Tibial artery (tissue), 4 donors: ENCODE measurements at places on chromosomes 11 and 22.

DNA sequence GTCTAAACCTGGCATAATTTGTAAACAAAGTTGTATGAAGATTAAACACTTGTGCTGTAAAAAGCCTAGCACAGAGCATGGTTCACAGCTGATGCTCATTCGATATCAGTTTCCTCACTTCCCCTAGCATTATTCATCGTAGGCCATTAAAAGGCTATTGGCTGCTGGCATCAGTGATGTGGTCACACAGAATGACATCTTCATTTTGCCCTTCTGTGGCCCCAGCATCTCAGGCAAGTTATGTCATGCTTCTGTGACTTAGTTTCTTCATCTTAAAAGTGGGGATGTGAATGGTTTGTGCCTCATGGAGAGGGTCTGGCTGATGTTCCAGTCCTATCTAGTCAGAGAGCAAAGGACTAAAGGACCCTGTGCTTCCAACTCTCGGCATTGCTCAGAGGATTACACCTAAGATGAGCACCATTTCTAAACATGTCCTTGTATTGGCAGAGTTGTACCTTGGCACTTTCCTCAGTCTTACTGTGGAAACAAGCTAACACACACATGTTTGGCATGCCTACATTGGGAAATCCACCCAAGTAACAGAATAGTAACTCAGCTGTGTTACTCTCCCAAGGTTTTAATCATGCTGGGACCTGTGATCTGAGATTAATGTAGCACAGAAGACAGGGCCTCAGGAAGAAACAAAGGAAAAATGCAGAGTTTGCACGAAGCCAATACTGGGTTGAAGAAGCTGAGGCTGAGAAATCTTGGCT lies 83.5 kb upstream of the OR9Q1 start:
- DNase-seq: no peak

DNA sequence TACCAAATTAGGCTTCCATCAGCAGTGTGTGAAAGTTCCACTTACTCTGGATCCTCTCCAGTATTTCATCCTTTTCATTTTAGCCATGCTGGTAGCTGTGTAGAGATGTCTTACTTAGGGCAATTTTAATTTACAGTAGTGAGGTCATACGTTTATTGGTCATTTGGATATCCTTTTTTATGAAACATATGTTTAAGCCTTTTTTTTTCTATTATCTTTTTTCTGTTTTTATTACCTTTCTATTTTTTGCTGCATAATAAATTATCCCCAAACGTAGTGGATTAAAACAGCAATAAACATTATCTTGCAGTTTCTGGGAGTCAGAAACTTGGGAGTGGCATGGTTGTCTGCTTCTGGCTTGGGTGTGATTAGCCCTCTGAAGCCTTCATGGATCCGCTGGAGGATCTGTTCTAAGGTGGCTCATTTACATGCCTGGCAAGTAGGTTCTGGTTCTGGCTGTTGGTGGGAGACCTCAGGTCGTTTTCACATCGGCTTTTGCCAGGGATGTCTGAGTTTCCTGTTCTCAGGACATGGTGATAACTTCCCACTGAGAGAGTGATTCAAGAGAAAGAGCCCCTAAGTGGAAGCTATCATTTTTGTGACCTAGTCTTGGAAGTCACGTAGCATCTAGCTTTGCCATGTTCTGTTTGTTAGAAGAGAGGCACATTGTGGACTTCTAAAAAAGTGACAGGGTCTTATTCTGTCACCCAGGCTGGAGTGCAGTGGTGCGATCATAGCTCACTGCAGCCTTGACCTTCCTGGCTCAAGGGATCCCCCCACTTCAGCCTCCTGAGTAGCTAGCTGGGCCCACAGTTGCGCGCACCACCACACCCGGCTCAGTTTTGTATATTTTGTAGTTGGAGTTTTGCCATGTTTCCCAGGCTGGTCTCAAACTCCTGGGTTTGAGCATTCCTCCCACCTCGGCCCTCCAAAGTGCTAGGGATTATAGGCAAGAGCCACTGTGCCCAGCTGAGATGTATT lies 38.6 kb downstream of the PPP6R3 start:
- DNase-seq: no peak

DNA sequence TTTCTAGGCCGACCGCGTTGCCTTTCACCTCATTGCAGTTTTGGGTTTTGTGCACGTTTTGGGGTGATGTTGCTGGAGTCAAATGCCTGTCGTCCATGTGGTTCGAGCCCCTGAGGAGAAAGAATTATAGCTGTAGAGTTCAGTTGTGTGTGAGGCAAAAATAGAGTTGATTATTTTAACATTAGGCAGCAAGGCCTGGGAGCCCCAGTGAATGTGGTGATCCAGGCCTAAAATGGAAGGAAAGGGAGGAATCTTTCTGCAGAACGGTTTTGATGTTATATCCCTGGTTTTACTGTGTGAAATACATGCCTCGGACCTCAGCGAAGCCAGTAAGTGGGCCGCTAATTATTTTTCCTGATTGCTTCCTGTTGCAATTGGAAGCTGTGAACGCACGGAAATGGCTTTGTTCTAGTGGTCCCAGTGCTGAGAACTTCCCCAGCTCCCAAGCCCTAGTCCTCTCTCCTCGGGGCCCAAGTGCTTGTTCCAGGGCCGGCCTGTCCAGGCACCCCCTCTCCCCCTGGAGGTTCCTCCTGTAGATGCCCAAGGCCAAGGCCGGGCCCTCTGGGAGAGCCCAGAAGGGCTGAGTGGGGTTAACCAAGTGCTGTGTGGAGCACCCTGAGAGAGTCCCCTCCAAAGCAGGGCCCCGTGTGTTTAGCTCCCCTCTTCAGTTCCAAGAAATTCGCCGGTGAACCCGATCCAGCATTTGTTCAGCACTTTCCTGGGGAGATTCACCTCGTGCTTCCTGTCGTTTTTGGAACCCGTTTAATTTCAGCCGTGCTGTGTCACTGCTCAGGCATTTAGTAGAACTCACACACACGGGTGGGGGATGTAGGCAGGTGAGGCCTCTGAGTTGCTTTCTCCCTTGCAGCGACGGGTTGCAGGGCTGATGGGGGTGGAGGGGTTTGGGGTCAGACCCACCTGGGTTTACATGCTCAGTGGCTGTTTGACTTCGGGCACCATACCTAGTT lies 2.1 kb downstream of the LRP5 start:
- no peak for DNase-seq

GRCh38 chr22:30127749-30128166 lies 47.5 kb downstream of the HORMAD2 start:
- no peak for DNase-seq

GRCh38 chr11:68270196-68271022 lies 1.4 kb downstream of the C11orf24 start:
- no peak for DNase-seq

DNA sequence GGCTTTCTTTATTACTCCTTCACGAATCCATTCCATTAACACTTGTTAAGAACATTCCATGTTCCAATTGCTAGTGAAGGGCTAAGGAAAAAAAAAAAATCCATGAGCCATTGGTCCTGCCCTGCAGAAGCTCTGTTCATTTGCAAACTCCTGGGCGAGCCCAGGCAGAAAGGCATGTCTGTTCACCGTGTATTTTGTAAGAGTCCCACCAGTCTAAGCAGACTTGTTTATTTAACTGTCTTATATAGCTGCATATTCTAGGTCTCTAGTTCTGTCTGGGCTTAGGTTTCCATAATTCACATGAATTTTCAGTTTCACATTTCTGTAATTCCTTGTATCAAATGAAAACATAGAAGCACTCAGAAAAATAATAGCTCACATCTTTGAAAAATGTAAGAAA lies 97.4 kb upstream of the POU2AF2 start:
- no peak for DNase-seq

GRCh38 chr22:50730013-50730891 lies 7.8 kb upstream of the ACR start:
- peak; percentile 13 for DNase-seq

DNA sequence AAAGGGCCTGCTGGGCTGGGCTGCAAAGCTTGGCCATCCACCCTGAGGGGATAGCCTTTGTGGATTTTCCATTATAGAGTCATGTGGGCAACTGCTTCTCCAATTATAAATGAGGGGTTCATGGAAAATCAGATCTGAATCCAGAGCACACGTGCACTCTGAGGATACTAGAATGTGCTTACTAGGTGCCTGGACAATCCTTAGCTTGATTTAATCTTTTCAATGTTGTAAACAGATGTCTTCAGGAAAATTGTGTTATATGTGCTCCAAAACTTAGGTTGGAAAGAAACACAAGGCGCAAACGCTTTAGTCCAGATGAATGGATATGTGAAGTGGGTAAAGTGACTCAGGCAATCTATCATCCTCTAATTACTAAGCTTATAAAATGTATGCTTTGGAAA lies 92.0 kb downstream of the SLC17A6 start:
- no peak for DNase-seq

DNA sequence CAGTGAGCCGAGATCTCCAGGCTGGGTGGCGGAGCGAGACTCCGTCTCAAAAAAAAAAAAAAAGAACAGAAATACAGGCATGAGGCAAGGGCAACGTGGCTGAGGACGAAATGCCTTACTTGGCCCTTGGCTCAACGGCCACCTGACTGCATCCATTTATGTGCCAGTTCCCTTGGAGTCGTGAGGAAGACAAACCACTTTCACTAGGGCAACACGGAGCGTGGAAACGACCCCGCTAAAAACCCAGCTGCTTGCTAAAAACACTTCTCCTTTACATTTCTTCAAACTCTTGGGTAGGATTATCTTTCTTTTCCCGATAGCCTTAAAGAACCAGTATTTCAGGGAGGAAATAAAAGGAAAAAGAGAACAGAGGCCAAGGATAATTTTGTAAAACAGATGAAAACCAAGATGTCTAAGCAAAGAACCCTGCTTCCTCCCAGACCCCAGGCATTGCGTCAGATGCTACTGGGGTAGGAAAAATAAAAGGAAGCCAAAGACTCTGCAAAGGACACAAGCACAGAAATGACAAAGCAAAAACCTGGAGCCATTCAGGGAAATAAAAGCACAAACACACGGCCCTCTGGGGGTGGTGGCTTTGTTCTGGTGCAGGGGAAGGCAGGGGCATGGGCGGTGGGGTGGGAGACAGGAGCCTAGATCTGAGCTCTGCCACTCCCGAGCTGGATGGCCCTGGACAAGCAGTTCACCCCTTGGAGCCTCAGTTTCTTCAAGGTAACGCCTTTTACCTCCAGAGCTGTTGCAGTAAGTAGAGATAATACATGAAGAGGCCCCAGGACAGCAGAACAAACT lies 37.0 kb downstream of the PC start:
- no peak for DNase-seq

GRCh38 chr11:123100379-123101085 lies 38.6 kb upstream of the HSPA8 start:
- DNase-seq: no peak

- no peak for DNase-seq
These were observed 72.5 kb upstream of the ZBED5 start for GRCh38 chr11:10930224-10930971.

DNA sequence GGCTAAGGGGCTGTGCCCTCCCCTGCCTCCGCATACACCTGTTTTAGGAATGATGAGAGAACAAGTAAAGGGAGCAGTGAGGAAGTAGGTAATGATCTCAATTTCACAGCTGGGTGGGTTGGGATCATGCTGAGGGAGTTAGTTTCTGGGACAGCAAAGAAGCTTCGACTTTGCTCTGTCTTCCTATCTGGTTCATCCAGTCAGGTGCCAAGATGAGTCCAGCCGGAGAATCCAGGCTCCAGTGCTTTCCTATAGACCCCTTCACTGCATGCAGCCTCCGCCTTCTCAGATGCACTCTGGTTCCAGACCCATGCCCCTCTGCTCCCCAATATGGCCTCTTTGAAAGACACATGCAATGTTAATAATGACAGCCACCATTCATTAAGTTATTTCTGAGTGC lies 119.1 kb upstream of the NCAM1 start:
- no peak for DNase-seq

GRCh38 chr11:128610721-128611617 lies 23.6 kb upstream of the ETS1 start:
- no peak for DNase-seq

GRCh38 chr11:81839016-81839415 lies 894.6 kb downstream of the FAM181B start:
- DNase-seq: no peak

DNA sequence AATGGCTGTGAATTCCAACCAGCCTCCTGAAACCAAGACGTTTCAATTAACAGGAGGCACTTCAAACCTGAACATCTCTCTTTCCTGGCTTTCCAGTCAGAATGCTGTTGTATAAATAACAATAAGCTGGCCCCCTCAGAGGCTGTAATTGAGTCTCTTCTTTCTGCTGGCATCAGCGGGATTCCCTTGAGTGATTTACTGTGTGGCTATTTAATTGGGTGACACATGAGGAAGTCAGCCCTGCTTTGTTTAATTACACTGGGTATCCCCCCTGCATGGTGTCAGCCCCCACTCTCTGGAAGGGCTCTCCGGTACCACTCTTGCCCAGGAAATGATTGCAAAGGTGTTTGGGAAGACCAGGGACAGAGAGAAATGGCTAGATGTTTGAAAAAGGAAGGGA lies 101.6 kb downstream of the NTM start:
- no peak for DNase-seq

- no peak for DNase-seq
These were observed 256.1 kb upstream of the UBASH3B start for GRCh38 chr11:122399375-122399774.

DNA sequence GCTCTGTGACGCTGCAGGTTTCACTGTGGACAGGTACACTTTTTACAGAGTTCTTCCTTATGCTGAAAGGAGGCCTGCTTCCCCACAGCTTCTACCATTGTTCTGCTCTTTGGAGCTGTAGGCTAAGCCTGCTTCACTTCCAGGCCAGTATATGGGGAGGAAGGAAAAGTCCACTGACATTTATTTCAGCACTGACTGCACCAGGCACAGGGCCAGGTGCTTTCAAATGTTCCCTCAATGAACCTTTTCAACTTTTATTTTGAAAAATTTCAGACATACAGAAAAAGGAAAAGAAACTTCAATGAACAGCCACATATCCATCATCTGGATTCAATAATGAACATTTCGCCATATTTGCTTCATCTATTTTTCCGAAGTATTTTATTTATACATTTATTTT lies 22.0 kb downstream of the POU2F3 start:
- no peak for DNase-seq

- peak; percentile 76 for DNase-seq
These were observed 78.9 kb downstream of the PPFIBP2 start for GRCh38 chr11:7592711-7593110.

GRCh38 chr11:114015117-114015516 lies 40.2 kb downstream of the HTR3A start:
- no peak for DNase-seq

GRCh38 chr11:118064956-118065355 lies 11.9 kb upstream of the TMPRSS4 start:
- DNase-seq: peak; percentile 32

GRCh38 chr11:121295246-121296029 lies 2.9 kb downstream of the SC5D start:
- no peak for DNase-seq

GRCh38 chr22:19419464-19420178 lies 11.9 kb downstream of the HIRA start:
- no peak for DNase-seq
